Keratinocyte (primary cell): ENCODE measurements at places on chromosomes 12 and 14.

- H3K36me3 ChIP-seq, result no peaks in the 10 kb centered on the region
- no peaks in the 10 kb centered on the region for H3K27me3 ChIP-seq
- H3K4me3 ChIP-seq, result no peak overlapping the region
- DNase-seq, result no peak
These were observed 90.9 kb upstream of the MDM1 start for GRCh38 chr12:68422956-68423574.

DNA sequence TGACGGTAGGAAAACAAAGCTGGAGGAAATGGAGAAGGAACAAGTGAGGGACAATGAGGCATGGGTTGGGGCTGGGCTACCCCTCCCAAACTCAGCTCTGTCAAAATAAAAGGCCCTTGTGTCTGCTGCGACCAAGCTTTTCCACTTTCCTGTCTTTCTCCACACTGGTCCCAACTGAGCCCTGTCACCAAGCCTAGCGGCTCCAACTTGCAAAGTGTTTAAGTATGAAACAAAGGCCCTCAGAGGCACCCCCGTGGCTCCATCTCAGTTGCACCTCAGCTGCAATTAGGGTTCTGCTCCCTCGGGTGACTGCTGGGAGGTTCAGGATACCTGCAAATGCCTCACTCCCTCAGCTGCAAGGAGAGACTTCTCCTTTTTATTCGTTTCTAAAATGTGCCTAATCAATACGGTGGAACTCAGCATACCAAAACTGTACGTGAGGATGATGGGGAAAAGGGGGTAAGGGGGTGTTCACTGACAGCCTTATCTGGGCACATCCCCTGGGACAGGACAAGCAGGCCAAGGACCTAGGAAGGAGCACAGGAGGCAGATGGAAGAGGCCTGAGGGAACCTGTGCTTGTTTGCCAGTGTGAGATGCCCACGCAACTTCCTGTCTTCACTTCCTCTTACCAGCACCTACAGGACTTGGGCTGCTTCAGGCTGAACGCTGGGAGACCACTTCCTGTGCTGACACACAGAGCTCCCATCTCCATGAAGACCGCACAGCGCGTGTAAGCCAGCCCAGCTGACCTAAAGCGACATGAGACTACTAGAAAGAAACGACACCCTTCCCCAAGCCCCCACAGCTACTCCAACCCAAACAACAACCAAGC is 8.9 kb downstream of the VAMP1 start:
- DNase-seq, result no peak
- no peak overlapping the region for H3K27ac ChIP-seq
- no peak overlapping the region for H3K4me3 ChIP-seq
- H3K36me3 ChIP-seq, result peaks cover 16% of the 10 kb centered on the region
- no peaks in the 10 kb centered on the region for H3K27me3 ChIP-seq

DNA sequence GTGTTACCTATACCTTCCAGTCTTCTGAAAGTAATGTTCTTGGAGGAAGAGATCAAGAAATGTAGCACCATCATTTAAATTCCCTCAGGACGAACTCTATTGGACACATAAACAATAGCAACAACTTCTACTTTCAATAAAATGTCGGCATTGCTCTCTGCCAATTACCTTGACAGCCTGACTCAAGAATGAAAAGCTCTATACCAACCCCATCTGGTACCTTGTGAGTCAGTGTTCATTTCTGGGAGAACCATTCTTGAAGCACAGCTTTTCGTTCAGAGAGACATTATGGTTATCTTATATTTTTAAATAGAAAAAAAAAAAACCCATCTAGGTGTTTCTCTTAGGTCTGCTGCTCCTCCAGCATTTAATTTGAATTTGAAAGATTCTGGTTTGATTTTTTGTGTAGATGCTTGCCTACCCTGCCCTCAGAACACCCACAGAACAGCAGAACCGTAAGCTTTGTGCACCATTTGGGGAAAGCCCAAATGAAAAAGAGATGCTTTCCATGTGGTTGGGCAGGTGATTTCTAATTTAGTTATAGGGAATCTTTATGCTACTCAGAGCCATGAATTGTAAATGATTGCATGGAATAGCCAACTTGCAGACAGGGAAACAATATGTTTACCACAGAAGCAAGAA is 156.0 kb downstream of the SAMD4A start:
- no peaks in the 10 kb centered on the region for H3K27me3 ChIP-seq
- no peaks in the 10 kb centered on the region for H3K36me3 ChIP-seq
- H3K4me3 ChIP-seq, result no peak overlapping the region
- no peaks in the 10 kb centered on the region for H3K4me1 ChIP-seq
- H3K27ac ChIP-seq, result no peak overlapping the region

DNA sequence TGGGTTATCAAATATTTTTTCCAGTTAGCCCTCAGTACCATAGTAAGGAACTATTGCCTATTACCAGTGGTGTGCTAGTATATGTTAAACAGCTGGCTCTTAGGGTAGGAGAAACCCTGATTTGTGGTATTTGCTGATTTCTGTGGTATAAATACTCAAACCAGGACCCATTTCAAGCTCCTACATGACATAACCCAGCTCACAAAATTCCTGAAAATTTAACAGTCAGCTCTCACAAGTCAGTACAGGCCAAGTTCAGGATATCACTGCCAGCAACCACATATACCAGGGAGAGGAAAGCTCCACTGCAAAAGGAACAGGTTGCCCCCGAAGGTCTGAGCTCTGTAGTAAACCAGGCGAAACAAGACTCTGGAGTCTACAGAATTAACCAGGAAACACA is 315.3 kb downstream of the NOVA1 start:
- peak overlapping the region; percentile 51 for H3K4me3 ChIP-seq
- H3K27ac ChIP-seq, result peak overlapping the region; percentile 42
- DNase-seq, result peak; percentile 75
- H3K4me1 ChIP-seq, result peaks cover 30% of the 10 kb centered on the region

DNA sequence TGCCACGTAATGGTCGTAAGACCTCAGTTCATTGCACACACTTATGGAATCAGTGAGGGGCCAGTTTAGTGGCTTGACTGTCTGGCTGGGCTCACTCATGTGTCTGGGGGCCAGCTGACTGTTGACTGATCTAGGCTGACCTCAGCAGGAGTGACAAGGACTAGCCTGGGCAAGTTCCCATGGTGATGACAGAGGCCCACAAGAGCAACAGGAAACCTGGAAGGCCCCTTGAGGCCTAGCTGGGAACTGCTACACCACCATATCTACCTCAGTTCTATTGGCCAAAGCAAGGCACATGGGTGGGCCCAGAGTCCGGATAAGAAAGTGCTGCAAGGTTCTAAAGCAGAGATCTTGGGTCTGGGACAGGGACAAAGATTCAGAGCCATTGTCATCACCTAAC is 21.3 kb upstream of the RFLNA start:
- DNase-seq, result peak; percentile 50
- no peak overlapping the region for H3K4me3 ChIP-seq
- H3K27ac ChIP-seq, result no peak overlapping the region
- peaks cover 21% of the 10 kb centered on the region for H3K27me3 ChIP-seq
- H3K4me1 ChIP-seq, result peaks cover 6% of the 10 kb centered on the region

- DNase-seq, result no peak
- H3K4me3 ChIP-seq, result no peak overlapping the region
- no peaks in the 10 kb centered on the region for H3K4me1 ChIP-seq
- no peak overlapping the region for H3K27ac ChIP-seq
- no peaks in the 10 kb centered on the region for H3K27me3 ChIP-seq
- no peaks in the 10 kb centered on the region for H3K36me3 ChIP-seq
These were observed 20.3 kb downstream of the RTL1 start for GRCh38 chr14:100882991-100883788.

DNA sequence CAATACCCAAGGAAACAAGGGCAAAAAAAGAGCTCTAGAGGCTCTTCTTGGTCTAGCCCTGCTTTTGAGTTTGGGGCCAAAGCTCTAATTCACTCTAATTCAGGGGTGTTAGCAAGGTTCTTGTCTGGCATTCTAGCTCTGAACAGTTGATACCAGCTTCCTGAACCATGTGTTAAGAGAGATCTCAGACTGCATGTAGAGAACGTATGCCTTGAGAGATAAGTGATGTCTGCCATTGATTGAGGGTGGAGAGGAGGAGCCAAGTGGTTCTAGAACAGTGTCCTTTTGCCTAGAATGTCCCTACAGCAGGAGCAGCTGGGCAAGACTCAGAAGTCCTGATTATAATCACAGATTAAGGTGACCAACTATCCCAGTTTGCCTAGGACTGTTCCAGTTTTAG is 18.2 kb upstream of the POC1B start:
- H3K4me3 ChIP-seq, result no peak overlapping the region
- no peaks in the 10 kb centered on the region for H3K27me3 ChIP-seq
- H3K36me3 ChIP-seq, result no peaks in the 10 kb centered on the region
- peaks cover 5% of the 10 kb centered on the region for H3K4me1 ChIP-seq

DNA sequence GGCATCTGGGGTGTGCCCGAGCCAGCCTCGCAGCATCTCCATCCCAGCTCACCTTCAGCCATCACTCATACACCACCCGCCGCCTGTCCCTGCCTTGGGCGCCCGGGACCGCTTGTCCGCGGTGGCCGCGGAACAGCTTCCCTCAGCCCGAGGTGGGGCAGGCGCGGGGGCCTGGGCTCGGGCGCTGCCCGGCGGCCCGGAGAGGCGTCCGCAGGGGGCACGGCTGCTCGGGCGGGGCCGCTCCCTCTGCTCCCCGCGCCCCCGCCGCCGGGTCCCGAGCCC is 430 bp downstream of the SLC41A2 start:
- peaks cover 16% of the 10 kb centered on the region for H3K4me1 ChIP-seq
- DNase-seq, result no peak
- peak overlapping the region; percentile 77 for H3K4me3 ChIP-seq
- no peaks in the 10 kb centered on the region for H3K27me3 ChIP-seq
- H3K36me3 ChIP-seq, result no peaks in the 10 kb centered on the region
- no peak overlapping the region for H3K27ac ChIP-seq

DNA sequence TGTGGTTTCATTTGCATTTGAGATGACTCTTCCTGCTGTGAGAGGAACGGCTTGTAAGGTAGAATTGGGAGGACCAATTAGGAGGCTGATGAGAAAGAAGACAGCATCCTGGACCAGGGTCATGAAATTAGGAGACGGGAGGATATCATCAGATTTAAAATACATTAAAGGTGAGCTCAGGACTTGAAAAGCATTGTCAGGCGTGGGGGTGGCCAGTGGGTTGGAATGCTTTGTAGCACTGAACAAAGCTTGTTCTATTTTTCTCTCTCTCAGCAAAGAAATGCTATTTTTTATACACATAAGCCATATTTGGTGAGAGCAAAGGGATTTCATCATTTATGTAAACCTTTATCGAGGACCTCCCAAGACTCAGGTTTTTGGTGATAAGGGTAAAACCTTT is 157.5 kb downstream of the TMEM132D start:
- no peaks in the 10 kb centered on the region for H3K4me1 ChIP-seq
- DNase-seq, result no peak
- H3K27ac ChIP-seq, result no peak overlapping the region
- H3K36me3 ChIP-seq, result no peaks in the 10 kb centered on the region
- H3K27me3 ChIP-seq, result no peaks in the 10 kb centered on the region
- no peak overlapping the region for H3K4me3 ChIP-seq

- DNase-seq, result no peak
- peaks cover 23% of the 10 kb centered on the region for H3K4me1 ChIP-seq
- peaks cover 10% of the 10 kb centered on the region for H3K36me3 ChIP-seq
- H3K27ac ChIP-seq, result peak overlapping the region; percentile 59
These were observed 62.1 kb downstream of the PPP2R5C start for GRCh38 chr14:101823511-101824120.

DNA sequence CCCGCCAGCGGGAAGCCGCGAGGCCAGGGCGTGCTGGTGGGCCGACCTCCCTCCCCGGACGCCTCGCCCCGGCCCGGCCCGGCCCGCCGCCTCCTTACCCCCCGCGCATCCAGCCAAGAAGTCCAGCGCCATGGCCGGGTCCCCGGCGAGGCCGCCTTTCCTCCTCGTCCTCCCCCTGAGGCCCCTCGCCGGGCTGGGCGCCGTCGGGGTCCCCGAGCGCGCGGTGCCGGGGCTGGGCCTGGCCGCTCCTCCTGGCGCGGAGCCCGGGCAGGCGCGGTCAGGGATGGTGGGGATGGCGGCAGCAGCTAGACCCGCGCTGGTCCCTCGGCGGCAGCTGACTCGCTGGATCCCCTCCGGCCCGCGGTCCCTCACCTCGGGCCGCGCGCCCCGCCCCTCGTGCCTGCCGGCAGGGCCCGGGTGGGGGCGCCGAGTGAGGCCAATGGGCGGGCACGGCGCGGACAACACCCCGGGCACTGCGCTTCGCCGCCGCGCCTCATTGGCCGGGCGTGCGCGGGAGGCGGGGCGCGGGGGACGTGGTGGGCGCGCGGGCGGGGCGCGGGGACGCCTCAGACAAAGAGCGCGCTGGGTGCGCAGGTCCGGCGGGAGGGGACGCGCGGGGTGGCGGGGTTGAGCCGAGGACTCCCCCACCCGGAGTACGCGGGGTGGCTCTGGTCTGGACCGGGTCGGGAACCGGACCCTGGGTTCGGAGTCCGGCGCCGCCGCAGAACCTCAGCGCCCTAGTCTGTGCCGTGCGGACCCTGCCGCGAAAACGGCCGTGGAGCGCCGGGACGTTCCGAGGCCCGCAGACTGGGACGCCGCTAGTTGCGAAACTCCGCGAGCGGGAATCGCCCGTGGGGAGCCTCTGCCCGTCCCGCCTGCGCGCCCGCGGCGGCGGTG is at the start of gene SLC25A29:
TSS of gene SLC25A29 (minus strand) at position 344 of the 897 bp plus-strand sequence. CDS start at position 132, 212 bp downstream.
- no peak within 1 kb of the TSS for H3K27ac ChIP-seq

DNA sequence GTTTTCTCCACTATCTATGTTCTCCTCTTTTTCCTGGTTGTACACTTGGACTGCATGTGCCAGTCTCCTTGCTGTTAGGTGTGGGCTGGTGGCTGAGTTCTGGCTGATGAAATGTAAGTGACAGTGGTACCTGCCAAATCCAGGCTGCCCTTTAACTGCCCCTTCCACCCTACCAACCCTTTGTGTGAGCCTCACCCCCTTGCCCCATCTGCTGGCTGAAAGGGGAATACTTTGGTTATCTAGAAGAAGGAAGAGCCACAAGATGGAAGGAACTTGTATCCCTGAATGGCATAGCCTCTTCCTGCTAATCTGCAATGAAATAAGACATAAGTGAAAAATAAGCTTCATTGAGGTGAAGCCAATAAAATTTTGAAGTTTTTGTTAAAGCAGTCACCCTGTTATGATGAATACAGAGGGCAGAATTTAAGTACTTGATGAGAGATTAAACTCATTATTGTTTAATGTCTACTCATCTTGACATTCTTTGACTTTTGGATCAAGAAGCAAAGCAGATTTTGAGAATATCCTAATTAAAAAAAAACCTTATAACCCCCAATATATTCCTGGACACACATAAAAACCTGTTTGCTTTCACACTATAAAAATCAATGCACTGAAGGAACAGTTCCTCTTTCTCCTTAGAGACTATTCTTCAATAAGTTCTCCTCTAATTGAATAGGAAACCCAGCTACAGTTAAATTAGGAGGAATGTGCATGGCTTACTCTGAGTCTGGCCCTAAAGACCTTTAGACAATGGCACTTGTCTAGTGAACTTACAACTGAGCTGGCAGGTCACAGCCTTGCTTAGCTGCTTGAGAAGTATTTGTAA is 262.6 kb upstream of the BTG1 start:
- no peak for DNase-seq
- no peaks in the 10 kb centered on the region for H3K4me1 ChIP-seq
- no peak overlapping the region for H3K27ac ChIP-seq
- H3K27me3 ChIP-seq, result no peaks in the 10 kb centered on the region
- H3K36me3 ChIP-seq, result no peaks in the 10 kb centered on the region

GRCh38 chr14:21768875-21769257 is 95.2 kb upstream of the OR4E1 start:
- H3K36me3 ChIP-seq, result no peaks in the 10 kb centered on the region
- H3K4me1 ChIP-seq, result peaks cover 7% of the 10 kb centered on the region
- no peak for DNase-seq
- H3K27me3 ChIP-seq, result no peaks in the 10 kb centered on the region

GRCh38 chr14:48842785-48843184 is 743.4 kb downstream of the RPS29 start:
- H3K4me3 ChIP-seq, result no peak overlapping the region
- H3K27me3 ChIP-seq, result no peaks in the 10 kb centered on the region
- H3K27ac ChIP-seq, result no peak overlapping the region
- H3K4me1 ChIP-seq, result no peaks in the 10 kb centered on the region
- DNase-seq, result no peak
- no peaks in the 10 kb centered on the region for H3K36me3 ChIP-seq
